Activated CD4-positive, alpha-beta T cell treated with anti-CD3 and anti-CD28 coated beads, Interleukin-2, amount 50 U/mL, for 4 hours (primary cell): ENCODE measurements at places on chromosomes 5 and 9.

- DNase-seq = no peak
Measured at GRCh38 chr5:178429156-178429468, 161.1 kb downstream of the COL23A1 start.

DNA sequence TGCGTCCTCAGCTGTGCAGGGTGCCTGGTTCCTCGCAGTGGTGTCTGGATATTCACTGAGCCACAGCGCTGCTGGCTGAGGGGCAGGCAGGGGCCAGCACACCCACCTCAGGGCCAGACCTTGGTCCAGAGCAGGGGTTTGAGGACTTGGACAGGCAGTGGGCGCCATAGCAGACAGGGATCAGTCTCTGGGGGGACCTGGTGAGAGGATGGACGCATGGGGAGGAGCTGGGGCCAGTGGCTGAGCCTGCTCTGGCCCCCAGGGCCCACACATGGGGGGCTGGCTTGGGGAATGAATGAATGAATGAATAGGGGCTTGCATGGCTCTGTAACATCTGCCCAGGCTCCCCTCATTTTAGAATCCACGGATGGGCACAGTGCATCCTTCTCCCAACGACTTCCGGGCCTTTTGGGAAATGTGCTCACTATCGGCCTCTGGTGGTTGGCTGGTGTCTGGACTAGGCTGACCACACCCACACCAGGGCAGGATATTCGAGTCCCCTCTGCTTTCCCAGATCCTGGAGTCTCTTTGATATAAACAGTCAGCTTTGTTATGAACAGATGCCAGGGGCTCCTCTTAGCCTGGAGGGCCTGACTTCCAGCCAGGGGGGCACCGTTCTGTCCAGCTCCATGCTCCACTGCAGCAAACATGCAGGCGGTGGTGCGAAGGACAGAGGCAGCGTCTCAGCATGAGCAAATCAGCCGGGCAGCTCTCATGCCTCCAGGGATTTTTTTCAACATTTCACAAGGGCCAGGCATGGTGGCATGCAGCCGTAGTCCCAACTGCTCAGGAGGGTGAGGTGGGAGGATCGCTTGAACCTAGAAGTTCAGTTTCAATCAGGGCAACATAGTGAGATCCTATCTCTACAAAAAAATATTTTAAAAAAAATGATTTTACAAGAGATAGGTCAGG, 62.6 kb downstream of the NEK6 start:
- DNase-seq = peak; percentile 9

GRCh38 chr5:26940994-26941393, 97.4 kb downstream of the CDH9 start:
- DNase-seq = no peak

DNA sequence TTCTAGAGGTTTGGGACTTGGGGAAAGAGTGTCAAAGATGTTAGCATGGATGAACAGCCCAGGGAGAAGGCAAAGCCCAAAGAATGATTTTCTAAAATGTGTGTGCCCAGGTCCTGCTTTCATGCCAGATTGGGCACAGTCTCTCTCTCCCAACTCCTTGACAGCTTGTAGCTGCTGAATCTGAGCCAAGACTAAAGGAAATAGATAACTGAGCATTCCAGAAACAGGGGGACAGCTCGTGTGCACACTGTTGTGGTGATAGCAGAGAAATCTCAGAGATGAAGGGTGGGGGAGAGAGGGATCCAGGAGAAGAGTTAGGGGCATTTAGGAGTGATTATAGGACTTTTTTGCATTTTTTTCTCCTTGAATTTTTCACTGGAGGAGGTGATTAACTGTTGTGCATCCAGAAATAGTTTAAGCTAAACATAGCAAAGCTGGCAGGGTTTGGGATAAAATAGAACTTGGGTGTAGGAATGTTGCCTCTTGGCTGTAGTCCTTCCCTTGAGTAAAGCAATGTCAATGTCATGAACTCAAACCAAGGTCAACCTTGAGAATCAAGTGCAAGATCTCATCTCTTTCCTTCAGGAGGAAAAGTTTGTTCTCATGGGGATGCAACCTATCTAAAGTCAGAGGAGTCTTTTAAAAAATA, 245.9 kb downstream of the SH3GL2 start:
- no peak for DNase-seq

DNA sequence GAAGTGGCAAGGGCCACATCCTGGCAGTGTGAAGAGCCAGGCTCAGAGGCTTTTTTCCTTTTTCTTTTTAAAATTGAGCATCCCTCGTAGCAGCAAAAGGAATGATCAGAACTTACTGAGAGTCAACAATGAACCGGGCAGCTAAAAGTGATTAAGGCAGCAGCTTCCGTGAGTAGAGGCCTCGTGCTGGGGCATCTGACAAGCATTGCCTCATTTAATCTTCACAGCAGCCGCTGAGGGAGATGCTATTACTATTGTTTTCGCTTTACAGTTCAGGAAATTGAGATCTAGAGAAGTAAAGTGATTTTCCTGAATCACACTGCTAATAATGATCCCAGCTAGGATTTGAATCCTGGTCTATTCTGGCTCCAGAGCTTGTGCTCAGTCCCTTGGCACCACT, 30.7 kb upstream of the PTGS1 start:
- DNase-seq = no peak

- DNase-seq = no peak
Measured at GRCh38 chr5:73417303-73418034, 31.1 kb downstream of the FOXD1 start.

DNA sequence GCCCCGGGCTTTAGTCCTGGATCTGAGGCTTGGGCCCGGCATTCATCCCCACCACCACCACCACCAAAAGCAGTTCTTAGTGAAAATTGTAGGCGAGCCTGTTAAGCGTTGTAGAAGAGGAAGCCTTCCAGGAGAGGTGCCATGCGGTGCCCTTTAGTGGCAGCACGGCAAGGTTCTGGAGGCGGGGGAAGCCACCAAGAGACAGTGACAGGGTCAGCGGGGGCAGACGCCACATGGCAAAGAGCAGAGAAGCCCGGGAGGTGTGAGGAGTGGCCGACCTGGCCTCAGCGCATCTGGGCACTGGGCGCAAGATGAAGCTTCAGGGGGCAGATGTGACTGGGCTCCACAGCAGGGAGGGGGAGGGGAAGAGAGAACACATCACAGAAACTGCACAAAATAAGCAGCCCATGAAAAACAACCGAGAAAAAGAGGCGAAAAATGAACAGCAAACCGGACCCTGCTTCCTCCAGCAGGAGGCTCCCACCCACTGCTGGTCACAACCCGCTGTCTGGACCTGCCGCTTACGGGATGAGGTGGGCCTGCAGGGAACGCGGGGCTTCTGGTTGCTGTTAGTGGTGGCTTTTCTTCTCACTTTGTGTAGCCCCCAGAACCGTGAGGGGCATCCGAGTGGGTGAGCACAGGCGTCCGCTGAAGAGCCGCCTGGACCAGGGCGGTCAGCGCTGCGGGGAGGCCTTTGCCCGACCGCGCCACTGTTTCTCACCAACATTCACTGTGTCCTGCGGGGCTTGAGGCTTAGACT, 4.3 kb downstream of the LRRC14B start:
- no peak for DNase-seq

DNA sequence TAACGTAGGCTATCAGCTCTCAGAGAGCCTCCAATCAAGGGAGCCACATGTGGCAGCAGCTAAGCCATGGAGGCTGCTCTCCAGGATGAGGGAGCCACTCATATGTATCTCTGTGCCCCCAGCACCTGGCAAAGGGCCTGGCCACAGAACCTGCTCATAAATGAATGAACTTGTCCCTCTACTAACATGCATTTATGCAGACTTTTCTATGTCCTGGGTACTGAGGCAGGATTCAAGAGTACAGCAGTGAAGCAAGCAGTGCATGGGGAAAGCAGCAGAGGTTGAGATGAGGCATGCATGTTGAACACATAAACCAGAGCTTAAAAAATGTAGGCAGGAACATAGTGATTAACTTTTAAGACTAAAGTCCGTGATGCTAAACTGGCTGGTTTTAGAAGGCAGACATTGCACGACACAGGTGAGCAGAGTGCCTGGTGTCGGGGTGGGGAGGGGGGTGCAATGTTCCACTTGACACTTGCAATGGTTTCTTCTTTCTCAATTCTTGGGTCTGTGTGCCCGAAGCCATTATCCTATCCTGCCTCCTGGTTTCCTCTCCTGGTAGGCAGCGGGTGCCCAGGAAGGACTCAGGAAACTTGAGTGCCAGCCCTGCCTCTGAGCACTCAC, 142.8 kb upstream of the ALDH1B1 start:
- no peak for DNase-seq

GRCh38 chr5:113450462-113450861, 15.7 kb upstream of the TSSK1B start:
- no peak for DNase-seq

GRCh38 chr5:37495668-37496347, 116.7 kb downstream of the WDR70 start:
- DNase-seq = no peak

- DNase-seq = no peak
Measured at GRCh38 chr5:134041570-134042411, 37.0 kb upstream of the VDAC1 start.

- no peak for DNase-seq
Measured at GRCh38 chr9:129939431-129939830, 103.6 kb downstream of the FNBP1 start.

DNA sequence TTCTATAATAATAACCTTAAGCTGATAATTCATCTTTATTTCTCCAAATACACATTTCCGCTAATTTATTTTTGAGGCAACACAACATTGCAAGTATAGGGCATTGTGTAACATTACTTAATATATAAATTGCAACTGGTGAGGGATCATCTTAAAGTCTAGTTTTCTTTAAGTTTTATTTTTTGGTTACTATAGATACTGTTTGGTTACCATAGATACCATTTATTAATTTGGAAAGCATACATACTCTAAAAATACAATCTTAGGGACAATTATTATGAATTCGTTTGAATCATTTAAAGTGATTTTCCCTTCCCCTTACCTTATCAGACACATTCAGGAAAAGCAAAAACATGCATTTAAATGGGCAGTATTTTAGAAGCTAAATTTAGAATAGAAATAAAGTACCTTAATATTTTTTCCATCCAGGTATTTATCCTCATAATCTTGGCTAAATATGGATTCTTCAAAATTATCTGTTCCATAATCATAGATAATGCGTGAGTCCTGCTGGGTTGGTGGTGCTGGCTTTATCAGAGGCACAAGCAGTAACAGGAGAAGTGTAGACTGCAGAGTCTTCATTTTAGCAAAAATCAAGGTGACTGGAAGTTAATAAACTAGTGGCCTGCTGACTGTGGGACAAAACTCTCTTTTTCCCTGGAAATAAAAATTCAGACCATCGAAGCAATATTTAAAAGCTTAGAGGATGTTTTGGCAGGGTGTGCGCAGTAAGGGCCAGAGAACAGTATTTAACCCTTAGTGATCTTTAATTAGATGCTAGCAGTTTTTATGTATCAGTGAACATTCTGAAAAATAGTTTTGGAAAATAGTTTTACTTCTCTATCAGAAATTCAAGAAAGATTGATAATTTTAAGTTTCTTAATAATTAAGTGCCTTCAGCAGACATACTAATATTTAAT, 1.3 kb downstream of the OGN start:
- no peak for DNase-seq

- DNase-seq = no peak
Measured at GRCh38 chr9:38092200-38092524, 23.1 kb upstream of the SHB start.

- no peak for DNase-seq
Measured at GRCh38 chr9:93941493-93941892, 13.7 kb downstream of the BARX1 start.

DNA sequence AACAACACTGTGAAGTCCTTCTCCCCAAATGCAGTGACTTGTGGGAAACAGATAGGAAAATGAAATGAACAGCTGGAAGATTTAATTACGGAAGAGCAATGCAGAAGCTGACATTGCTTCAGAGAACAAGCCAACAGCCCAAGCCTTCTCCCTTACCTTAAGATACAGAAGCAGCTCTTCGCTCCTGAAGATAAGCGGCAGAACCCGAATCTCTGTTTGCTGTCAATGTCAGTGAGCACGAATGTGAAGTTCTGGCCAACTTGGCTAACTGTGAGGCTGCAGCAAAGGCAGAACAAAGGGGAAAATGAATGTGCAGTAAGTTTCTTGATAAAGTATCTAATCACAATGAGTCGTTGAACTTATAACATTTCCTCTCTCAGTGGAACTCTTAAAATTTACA, 172.4 kb downstream of the DENND1A start:
- DNase-seq = no peak

GRCh38 chr5:68444833-68445232, 229.3 kb downstream of the PIK3R1 start:
- DNase-seq = no peak

DNA sequence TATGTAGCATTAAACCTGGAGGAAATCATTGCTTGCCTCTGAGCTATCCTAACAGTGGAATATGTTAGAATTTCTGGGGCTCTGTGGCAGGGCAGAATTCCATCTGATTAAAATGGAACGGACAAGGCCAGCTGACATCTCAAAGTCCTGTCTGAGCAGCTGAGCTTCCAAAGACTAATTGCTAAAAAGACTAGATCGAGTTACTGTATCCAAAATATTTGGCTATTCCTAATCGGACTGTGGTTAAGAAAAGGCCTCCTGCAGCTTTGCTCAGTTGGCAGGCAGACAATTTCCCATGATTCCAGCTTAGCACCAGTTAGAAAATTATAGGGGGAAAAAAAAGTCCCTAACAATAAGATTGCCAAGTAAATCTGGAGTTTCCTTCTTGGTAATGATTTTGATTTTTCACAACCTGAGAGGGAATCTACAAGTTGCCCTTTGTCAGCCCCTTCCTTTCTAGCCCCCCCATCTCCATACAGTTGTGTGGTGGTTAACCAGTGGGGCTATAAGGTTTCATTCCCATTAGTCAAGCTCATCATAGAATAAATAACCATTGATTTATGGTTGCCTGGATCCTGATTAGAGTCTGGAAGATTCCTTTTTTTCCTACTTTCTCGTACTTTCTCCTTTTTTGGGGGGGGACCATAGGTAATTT, 26.4 kb downstream of the PTGR1 start:
- DNase-seq = no peak

GRCh38 chr5:93117751-93118531, 463.1 kb downstream of the NR2F1-AS1 start:
- no peak for DNase-seq

DNA sequence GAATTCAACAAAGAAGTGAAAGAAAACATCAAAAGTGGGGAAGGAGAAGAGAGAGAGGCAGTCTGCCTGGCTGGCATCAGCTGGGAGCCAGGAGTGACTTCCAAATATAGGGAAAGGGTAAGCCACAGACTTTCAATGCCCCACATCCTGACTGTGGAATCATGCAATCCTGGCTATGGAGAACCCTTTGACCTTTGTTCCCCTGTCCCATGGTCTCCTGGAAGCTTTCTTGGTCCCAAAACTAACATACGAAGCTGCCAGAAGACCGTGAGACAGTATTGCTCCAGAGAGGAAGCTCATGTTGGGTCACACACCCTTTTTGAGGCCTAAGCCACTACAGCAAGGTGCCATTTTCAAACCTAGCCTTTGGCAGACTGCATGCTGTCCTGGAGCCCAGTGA, 665.5 kb downstream of the ELAVL2 start:
- no peak for DNase-seq

GRCh38 chr5:156174225-156174624, 152.7 kb upstream of the SGCD start:
- no peak for DNase-seq
